HT1080 (cell line): ENCODE measurements at places on chromosomes 3 and 15. TPM values are rescaled to one million over a fixed set of nuclear protein-coding genes. Genes with fewer than 3 reads are reported as not detected.

GRCh38 chr3:119600732-119601131 lies 3.0 kb downstream of the PLA1A start:
- peak; percentile 20 for DNase-seq

GRCh38 chr3:125375950-125376679 lies 990 bp upstream of the ZNF148 start:
- DNase-seq = no peak

DNA sequence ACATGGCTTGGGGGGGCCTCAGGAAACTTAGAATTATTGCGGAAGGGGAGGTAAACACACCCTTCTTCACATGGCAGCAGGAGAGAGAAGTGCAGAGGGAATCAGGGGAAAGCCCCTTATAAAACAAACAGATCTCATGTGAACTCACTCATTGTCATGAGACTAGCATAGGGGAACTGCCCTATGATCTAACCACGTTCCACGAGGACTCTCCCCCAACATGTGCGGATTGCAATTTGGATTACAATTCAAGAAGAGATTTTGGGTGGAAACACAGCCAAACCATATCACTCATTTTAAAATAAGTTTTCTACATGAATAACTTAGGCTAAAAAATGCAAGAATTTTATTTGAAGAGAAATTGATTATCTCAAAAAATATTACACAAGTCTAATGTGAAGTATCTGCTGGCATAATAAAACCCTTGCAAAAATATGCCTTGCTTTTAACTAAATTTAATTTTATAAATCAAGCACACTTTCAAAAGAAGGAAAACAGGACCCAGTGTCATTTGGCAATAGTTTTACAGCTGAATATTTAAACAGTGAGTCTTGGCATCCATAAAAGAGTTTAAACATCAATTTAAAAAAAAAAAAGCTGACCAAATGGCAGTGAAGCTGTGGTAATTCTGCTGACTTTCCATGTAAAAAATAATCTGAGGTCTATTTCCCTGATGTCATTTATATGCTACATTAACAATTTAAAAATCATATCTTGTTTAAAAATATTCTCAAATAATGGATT lies 1057.2 kb downstream of the NAALADL2 start:
- no peak for DNase-seq

GRCh38 chr3:80682951-80683350 lies 915.2 kb upstream of the ROBO1 start:
- DNase-seq = no peak

Gene ALDH1A2
- not detected in 2 replicates for total RNA-seq

Gene KCNMB2
- total RNA-seq = not detected in 2 replicates
